Activated CD4-positive, alpha-beta memory T cell treated with anti-CD3 and anti-CD28 coated beads for 36 hours (primary cell): ENCODE measurements at places on chromosomes 5 and 9. TPM values are rescaled to one million over a fixed set of nuclear protein-coding genes. Genes with fewer than 3 reads are reported as not detected.

The CARD6 gene
- 1.4 TPM for total RNA-seq

The C5 gene
- total RNA-seq: 2.7 TPM

The PCDHGC3 gene
- not detected for total RNA-seq

The SVEP1 gene
- not detected for total RNA-seq

The TMOD1 gene
- 1.7 TPM for total RNA-seq

The IFNA6 gene
- total RNA-seq: not detected

The PAEP gene
- total RNA-seq: not detected

The MRPL36 gene
- total RNA-seq: 64.7 TPM

The FAM174A gene
- 8.3 TPM for total RNA-seq

The FOXD1 gene
- total RNA-seq: 0.46 TPM

GRCh38 chr5:15715967-15716366 lies 216.0 kb downstream of the FBXL7 start:
- H3K4me3 ChIP-seq: no peak overlapping the region
- no peak for DNase-seq
- no peaks in the 10 kb centered on the region for H3K36me3 ChIP-seq
- no peak overlapping the region for H3K27ac ChIP-seq
- H3K27me3 ChIP-seq: no peaks in the 10 kb centered on the region

DNA sequence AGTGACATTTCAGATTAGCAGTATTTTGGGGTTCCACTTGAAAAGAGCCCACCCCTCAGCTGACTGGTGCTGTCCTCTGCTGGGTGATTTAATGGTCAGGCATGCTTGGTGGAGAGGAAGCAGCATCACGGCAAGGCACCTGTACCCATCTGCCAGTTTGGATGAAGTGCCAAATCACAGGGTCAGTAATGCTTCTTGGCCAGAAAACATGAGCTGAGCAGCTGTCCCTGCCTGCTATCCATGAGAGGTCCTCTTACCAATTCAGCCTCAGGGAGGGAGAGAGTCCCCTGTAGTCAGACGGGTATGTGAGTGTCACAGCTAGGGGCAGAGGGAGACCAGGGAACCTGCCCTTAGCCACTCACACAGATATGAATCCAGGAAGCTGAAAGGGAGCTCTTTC lies 137.9 kb downstream of the SEC61B start:
- no peak overlapping the region for H3K4me3 ChIP-seq
- DNase-seq: no peak
- H3K4me1 ChIP-seq: no peaks in the 10 kb centered on the region
- H3K27ac ChIP-seq: no peak overlapping the region
- peaks cover 20% of the 10 kb centered on the region for H3K27me3 ChIP-seq
- no peaks in the 10 kb centered on the region for H3K36me3 ChIP-seq

DNA sequence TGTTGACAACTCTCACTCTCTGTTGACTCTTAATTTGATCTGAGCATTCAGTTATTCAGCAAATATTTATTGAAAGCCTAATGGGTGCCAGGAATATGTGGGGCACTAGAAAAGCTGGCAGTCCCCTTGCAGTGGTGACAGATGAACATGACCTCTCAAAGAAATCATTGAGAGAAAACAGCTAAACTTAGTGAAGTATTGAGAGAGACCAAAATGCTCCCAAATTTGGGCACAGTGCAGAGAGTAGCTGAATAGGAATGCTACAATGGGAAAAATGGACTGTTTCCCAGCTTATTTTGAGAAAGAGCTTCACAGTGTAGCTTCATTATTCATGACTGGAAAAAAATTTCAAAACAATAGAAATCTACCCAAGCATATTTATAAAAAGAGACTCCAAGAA lies 257.9 kb downstream of the SGCD start:
- peaks cover 15% of the 10 kb centered on the region for H3K27me3 ChIP-seq
- no peaks in the 10 kb centered on the region for H3K36me3 ChIP-seq
- no peaks in the 10 kb centered on the region for H3K4me1 ChIP-seq
- H3K4me3 ChIP-seq: no peak overlapping the region

- no peaks in the 10 kb centered on the region for H3K27me3 ChIP-seq
- no peak for DNase-seq
- no peak overlapping the region for H3K27ac ChIP-seq
- peaks cover 5% of the 10 kb centered on the region for H3K36me3 ChIP-seq
- peaks cover 34% of the 10 kb centered on the region for H3K4me1 ChIP-seq
- H3K4me3 ChIP-seq: no peak overlapping the region
Measured at GRCh38 chr9:20394969-20395368, 227.3 kb downstream of the MLLT3 start.

- peaks cover 15% of the 10 kb centered on the region for H3K36me3 ChIP-seq
- H3K4me1 ChIP-seq: no peaks in the 10 kb centered on the region
- DNase-seq: no peak
- H3K27me3 ChIP-seq: no peaks in the 10 kb centered on the region
- no peak overlapping the region for H3K4me3 ChIP-seq
Measured at GRCh38 chr9:120386390-120387131, 193.4 kb downstream of the CDK5RAP2 start.

GRCh38 chr9:87278971-87279733 lies 218.5 kb upstream of the DAPK1 start:
- H3K36me3 ChIP-seq: no peaks in the 10 kb centered on the region
- H3K27me3 ChIP-seq: peaks cover 11% of the 10 kb centered on the region
- H3K4me3 ChIP-seq: no peak overlapping the region
- peaks cover 16% of the 10 kb centered on the region for H3K4me1 ChIP-seq
- H3K27ac ChIP-seq: no peak overlapping the region

DNA sequence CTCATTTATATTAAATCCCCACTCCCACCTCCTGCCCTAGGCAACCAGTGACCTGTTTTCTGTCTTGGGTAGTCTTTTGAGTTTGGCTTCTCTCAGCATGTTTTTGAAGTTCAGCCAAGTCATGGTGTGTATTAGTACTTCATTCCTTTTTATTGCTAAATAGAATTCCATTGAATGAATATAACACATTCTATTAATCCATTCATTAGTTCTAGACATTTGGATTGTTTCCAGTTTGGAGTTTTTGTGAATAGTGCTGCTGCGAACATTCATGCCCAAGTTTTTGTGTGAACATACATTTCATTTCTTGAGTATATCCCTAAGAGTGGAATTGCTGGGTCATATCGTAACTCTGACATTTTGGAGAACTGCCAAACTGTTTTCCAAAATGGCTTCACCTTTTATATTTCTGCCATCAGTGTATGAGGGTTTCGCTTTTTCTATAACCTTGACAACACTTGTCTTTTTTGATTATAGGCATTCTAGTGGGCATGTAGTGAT lies 2.7 kb downstream of the ZNF346 start:
- no peaks in the 10 kb centered on the region for H3K27me3 ChIP-seq
- no peak overlapping the region for H3K27ac ChIP-seq
- H3K4me3 ChIP-seq: no peak overlapping the region
- peaks cover 26% of the 10 kb centered on the region for H3K36me3 ChIP-seq
- peaks cover 33% of the 10 kb centered on the region for H3K4me1 ChIP-seq
- DNase-seq: no peak

DNA sequence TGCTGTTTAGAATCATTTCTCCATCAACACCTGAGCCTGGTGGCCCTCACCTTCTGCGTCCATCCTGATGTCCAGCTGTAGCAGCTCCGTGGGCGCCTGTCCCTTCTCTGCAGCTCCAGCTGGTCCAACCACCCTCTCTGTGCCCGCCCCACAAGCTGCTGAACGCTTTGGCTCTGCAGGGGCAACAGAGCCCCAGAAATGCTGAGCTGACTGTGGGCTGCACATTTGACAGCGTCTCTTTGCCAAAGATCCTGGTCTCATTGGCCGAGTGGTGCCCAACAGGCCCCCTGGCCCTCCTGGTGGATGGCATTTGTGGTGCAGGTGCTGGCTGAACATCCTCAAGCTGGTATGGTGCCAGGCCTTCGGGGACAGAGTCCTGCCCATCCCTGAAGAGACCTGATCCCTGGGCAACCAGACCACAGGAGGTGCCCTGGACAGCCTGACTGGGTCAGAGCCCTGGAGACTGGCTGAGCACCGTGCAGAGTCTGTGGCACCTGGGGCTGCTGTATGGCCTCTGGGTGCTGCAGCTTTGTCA lies 25.3 kb upstream of the CEP72 start:
- H3K4me1 ChIP-seq: no peaks in the 10 kb centered on the region
- no peak overlapping the region for H3K4me3 ChIP-seq
- peaks cover 24% of the 10 kb centered on the region for H3K27me3 ChIP-seq
- DNase-seq: no peak

DNA sequence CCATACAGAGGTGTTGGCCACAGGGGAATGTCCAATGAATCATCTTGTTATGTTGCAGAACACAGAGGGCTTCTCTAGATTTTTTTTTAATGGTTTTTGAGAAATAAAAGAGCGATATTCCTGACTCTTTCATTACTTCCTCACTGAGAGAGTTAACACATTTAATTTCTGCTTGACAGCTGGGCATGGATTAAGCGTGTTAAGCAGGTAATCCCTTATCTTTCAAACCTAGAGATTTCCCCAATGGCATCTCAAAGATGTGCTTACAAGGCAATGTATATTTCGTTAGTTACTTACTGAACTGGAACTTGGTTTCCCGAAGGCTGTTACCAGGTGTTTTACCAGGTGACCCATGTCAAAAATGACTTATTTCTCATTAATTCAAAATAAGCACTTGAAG lies 21.8 kb upstream of the ADCY2 start:
- no peaks in the 10 kb centered on the region for H3K27me3 ChIP-seq
- no peak for DNase-seq

DNA sequence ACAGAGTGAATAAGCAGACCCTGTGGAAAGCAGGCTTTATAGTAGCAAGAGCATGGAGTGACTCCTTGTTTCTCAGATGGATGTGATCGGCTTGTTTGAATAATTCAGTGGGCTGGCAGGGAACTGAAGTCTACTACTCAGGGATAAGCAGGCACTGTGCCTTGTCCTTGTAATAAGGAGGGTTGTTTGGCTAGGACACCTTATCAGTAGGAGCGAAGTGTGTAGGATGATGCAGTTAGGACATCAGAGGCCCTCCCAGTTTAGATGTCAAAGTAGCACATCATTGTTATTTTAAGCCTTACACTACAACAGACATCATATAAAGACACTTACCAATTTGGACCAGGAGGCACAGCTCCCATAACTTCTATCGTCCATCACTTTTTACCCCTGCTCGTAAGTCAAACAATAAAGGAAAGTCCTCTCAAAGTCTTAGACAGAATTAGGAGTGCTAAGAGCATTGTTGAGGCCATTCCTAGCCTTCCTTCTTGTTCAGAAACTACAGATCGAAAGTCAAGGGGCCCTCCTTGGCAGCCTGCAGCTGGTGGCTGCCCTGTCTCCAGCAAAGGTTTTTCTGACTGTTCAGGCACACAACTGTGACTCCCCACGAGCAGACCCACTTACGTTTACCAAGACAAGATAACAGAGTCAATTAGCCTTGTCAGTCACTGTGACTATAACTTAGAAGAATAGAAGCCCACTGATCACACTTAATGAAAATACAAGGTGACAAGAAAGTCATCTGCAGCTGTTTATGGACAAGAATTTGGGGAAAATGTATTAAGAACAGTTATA lies 218.6 kb downstream of the SNX18 start:
- no peak overlapping the region for H3K27ac ChIP-seq
- H3K27me3 ChIP-seq: peaks cover 2% of the 10 kb centered on the region
- H3K4me3 ChIP-seq: no peak overlapping the region
- peaks cover 4% of the 10 kb centered on the region for H3K4me1 ChIP-seq

- no peaks in the 10 kb centered on the region for H3K27me3 ChIP-seq
- peak overlapping the region; percentile 62 for H3K4me3 ChIP-seq
- H3K4me1 ChIP-seq: peaks cover 46% of the 10 kb centered on the region
Measured at GRCh38 chr5:110752953-110753352, 14.1 kb downstream of the SLC25A46 start.

- H3K4me1 ChIP-seq: peaks cover 10% of the 10 kb centered on the region
- H3K27me3 ChIP-seq: peaks cover 6% of the 10 kb centered on the region
- no peak overlapping the region for H3K27ac ChIP-seq
- no peaks in the 10 kb centered on the region for H3K36me3 ChIP-seq
Measured at GRCh38 chr9:131284856-131285255, 4.7 kb upstream of the PLPP7 start.

DNA sequence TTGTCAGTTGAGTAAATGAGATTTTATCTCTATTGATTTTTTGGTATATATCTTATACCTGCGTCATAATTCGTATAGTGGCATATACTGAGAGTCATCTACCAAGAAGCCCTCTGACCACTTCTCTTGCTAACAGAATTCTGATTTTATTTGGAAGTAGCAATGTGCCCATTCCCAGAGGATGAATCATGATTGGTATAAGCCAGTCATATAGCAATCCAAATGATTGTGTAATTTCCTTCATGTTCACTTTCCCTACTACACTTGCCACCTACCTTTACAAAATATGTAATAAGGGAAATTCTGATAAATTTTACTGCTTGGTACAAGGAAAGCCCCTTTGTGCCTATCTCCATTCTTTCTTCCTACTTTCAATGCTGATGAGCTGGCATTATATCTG lies 16.1 kb upstream of the ZNF462 start:
- no peak overlapping the region for H3K27ac ChIP-seq
- no peak overlapping the region for H3K4me3 ChIP-seq
- H3K36me3 ChIP-seq: no peaks in the 10 kb centered on the region
- no peaks in the 10 kb centered on the region for H3K27me3 ChIP-seq
- DNase-seq: no peak
- no peaks in the 10 kb centered on the region for H3K4me1 ChIP-seq

DNA sequence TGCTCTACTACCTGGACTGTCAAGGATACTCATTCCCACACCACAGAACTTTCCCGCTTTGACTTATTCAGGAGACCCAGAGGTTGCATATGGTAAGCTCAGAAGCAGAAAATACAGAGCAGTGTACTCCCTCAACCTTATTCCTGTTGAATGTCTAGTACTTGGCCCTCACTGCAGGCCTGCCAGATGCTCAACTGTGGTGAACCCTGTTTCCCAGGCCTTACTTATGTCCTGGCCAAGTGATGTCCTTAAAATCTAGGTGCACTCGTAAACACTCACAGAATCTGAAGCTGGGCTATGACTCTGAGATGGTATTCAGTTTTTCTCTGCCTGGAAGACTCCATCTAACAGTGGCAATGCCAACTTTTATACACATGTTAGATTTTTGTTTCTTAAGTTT lies 21.0 kb downstream of the DIAPH1 start:
- H3K27me3 ChIP-seq: no peaks in the 10 kb centered on the region
- H3K4me1 ChIP-seq: peaks cover 71% of the 10 kb centered on the region
- peaks cover 9% of the 10 kb centered on the region for H3K36me3 ChIP-seq
- peak overlapping the region; percentile 69 for H3K27ac ChIP-seq
